NCI-H2107 (cell line): ENCODE measurements at places on chromosomes 16 and 17.

- DNase-seq = no peak
Observed at GRCh38 chr17:44255915-44256314, 12.0 kb downstream of the SLC4A1 start.

GRCh38 chr16:13866073-13866472 is 53.9 kb upstream of the ERCC4 start:
- peak; percentile 22 for DNase-seq

DNA sequence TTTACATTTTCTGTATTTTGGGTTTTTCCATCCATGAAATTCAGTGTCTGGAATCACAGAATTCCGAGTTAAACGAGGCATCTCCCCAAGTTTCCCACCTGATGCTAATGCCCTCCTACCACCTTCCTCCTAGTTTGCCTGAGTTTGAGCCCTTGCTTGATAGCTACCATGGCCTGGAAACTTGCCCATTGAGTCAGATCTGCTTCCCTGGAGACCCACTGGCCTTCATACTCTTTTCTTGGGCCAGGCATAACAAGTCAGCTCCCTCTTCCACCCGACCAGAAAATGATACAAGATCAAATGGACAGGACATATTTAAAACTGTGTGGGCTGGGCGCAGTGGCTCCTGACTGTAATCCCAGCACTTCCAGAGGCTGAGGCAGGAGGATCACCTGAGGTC is 10.2 kb downstream of the SETD1A start:
- DNase-seq = no peak

DNA sequence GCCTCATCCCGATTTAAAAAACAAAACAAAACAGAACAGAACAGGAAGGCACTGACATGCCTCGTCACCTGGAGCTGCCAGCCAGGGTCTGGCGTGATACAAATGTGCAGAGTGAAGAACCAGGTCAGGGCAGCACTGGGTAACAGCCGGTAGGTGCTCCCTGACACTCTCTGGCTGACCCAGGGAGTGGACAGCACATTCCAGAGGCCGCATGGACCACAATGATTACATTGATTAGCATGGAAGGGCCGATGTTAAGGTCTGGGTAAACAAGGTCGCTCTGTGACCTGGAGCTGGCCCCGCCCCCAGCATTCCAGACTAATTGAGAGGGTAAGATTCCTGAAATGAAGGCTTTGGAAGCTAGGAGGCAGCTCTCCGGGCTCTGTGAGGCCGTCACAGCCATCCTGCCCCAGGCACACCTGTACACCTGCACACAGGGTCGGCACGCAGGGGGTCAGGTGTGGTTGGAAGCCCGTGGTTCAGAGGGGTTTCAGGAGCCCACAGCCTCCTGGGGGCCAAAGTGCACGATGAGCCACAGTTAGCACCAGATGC is 21.4 kb downstream of the PIEZO1 start:
- no peak for DNase-seq

DNA sequence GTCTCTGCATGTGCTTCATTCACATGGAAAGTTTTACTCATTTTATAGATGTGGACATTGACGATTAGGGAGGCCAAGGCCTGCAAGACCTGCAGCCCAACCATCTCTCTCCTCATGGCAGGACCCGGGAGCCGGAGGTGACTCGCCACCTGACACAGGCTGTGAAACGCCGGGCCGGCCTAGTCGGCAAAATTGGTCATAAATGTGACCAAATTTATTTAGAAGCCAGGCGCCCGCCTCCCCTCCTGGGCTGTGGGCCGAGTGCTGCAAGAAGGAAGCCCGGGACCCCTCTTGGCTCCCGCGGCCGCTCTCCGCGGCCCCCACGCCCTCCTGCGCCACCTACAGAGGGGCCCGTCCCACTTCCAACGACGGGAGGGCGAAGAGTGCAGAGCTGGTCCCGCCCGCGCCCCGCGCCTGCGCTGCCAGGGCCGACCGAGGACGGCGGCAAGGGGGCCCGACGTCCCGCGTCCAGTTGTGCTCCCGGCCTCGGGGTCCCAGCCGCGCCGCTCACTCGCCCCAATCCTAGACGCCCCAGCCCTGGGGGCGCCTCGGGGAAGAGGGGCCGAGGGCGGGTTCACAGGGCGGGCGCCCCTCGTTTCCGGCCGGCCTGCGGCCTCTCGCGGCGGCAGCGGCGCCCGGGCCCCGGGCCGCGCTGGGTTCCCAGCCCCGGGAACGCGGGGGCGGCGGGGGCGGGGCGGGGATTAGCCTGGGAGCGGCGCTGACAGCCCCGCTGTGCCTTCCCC is 47.5 kb downstream of the WNT3 start:
- DNase-seq = no peak

GRCh38 chr16:87065446-87066132 is 251.6 kb downstream of the C16orf95 start:
- no peak for DNase-seq
